ENCODE measurements at places on chromosomes 11 and 22. TPM values are rescaled to one million over a fixed set of nuclear protein-coding genes. Genes with fewer than 3 reads are reported as not detected.

The THY1 gene
- 9.3 TPM for total RNA-seq

The OR8H2 gene
- not detected for total RNA-seq

The NXPE4 gene
- not detected for total RNA-seq

- H3K4me3 ChIP-seq = no peak overlapping the region
- H3K4me1 ChIP-seq = no peaks in the 10 kb centered on the region
- H3K27me3 ChIP-seq = no peaks in the 10 kb centered on the region
These were observed 45.4 kb downstream of the RRP8 start for GRCh38 chr11:6557761-6558674.

DNA sequence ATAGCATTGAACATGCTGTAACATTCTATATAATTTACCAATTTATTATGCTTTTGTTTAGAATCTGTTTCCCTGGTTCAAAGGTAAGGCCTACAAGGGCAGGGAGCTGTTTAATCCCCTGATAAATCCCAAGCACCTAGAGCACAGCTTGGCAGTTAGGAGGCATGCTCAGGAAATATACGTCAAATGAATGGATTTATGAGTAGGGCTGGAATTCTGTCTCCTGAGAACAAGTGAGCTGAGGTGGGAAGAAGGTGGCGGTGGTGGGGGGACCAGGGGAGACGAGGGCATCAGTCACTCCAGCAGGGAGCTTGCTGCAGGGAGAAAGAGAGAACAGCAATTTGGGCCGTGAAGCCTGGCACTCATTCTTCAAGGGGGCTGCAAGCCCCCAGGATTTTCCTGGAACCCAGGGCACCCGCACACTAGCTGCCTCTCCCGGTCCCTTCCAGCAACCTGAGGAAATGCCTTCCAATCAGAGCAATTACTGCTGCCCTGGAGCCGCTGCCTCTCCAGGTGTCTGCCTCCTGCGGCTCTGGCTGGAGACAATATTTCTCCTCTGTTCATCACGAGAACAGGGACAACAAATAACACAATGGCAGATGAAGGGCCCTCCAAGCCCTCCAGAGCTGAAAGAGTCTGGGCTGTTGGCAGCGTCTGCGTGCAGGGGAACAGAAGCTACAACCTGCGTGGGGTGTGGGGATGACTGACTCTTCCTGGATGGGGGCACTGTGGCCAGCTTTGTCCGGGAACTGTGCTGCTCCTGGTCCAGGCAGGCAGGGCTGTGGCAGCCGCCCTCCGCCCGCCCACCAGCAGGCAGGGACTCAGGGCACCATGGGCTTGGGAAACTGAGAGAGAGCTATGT is 233.4 kb downstream of the ST3GAL4 start:
- H3K4me3 ChIP-seq = no peak overlapping the region
- H3K36me3 ChIP-seq = no peaks in the 10 kb centered on the region
- H3K4me1 ChIP-seq = peaks cover 9% of the 10 kb centered on the region
- H3K27me3 ChIP-seq = peaks cover 2% of the 10 kb centered on the region
- no peak for DNase-seq
- H3K27ac ChIP-seq = no peak overlapping the region

The BCO2 gene
- total RNA-seq = 1.2 TPM
